ENCODE measurements at places on chromosomes 4 and X.

DNA sequence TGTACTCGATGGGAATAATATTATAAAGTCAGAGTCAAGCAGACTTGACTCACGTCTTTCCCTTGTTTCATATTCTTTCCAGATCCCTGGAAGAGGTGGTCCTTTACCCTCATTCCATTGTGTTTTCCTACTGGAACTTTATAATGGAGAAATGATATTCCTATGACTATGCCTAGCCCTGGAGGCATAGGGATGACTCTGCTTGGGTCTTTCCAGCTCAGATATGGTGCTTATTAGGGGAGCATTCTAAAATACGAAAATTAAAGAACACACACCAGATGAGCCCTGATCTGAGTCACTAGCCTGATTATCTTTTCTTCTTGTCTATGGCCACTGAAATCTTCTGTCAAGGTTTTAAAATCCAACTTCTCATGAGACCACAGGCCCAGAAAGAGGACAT lies 231.4 kb downstream of the ANKRD50 start:
- no peak for DNase-seq

- no peak for DNase-seq
Measured at GRCh38 chr4:113809311-113809710, 47.8 kb upstream of the CAMK2D start.

- peak; percentile 59 for DNase-seq
Measured at GRCh38 chrX:40175511-40176350, 78.0 kb upstream of the BCOR start.

GRCh38 chrX:53239474-53239873 lies 14.5 kb upstream of the KDM5C start:
- no peak for DNase-seq

DNA sequence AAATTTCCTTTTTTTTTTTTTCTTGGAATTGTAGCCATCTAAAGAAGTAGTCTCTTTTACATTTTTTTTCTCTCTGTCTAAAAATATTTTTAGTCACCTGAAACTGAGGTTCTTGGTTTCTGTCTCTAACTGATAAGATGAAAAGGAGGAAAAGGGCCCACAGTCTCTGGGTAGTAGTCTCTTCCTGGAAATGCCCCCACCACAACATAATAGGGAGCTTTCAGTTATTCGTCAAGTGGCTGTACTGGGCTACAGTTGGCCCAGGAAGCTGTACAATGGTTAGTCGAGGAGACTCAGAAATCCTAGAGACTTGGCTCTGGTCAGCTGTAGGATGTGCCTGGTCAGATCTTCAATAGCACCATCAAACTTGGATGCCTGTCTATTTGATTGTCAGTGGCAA lies 163.4 kb downstream of the ACTRT1 start:
- DNase-seq: no peak

GRCh38 chr4:1449833-1450741 lies 43.8 kb upstream of the NKX1-1 start:
- no peak for DNase-seq

- DNase-seq: no peak
Measured at GRCh38 chrX:7586126-7586525, 256.8 kb upstream of the VCX start.

GRCh38 chr4:81326581-81326980 lies 111.6 kb upstream of the PRKG2 start:
- DNase-seq: no peak

DNA sequence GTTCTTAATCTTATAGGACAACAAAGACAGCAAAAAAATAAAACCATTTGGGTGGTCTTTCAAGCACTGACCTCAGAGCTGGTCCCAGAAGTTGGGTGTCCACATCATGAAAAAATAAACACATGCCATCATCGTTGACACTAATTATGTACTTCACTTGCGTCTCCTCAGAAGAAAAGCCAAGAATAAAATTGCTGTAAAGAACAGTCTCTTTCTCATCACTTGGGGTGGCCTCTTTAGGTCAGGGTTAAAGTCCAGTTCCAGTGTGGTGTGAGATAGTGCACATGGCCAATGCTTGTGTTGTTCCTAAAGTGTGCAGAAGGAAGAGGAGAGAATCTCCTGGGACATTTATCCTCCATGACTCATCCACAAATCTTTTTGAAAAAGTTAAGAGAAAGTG lies 49.5 kb upstream of the IBSP start:
- no peak for DNase-seq

GRCh38 chr4:152168987-152169616 lies 366.8 kb downstream of the FBXW7 start:
- DNase-seq: no peak

DNA sequence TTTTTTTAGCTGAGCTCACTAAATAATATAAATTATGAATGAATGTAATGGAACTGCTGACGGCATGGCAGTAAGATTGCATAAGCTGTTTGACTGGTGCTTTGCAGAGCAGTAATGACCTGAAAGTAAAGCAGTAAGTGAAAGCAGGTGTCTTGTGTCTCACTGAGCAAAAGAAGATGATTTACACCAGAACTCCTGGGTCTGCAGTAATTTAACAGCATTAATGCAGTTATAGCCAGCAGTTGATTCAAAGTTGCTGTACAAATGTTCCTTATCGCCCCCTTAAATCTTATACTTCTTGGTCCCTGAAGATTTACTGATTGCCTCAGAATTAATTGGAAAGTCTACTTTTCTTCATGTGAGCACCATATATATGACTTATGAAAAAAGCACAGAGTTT lies 187.7 kb downstream of the DCTD start:
- DNase-seq: no peak
